ENCODE measurements at places on chromosomes 4 and X. TPM values are rescaled to one million over a fixed set of nuclear protein-coding genes. Genes with fewer than 3 reads are reported as not detected.

NDST3 gene
- 0.02 TPM for polyA plus RNA-seq

- H3K27ac ChIP-seq, result no peak overlapping the region
- DNase-seq, result no peak
- H3K4me1 ChIP-seq, result no peaks in the 10 kb centered on the region
- H3K36me3 ChIP-seq, result no peaks in the 10 kb centered on the region
Observed at GRCh38 chr4:4651811-4652755, 110.2 kb upstream of the STX18 start.

- no peaks in the 10 kb centered on the region for H3K27me3 ChIP-seq
- no peaks in the 10 kb centered on the region for H3K36me3 ChIP-seq
- no peak overlapping the region for H3K27ac ChIP-seq
- H3K4me3 ChIP-seq, result no peak overlapping the region
- peak; percentile 27 for DNase-seq
- no peaks in the 10 kb centered on the region for H3K4me1 ChIP-seq
Observed at GRCh38 chr4:86033171-86033570, 326.7 kb downstream of the MAPK10 start.

DNA sequence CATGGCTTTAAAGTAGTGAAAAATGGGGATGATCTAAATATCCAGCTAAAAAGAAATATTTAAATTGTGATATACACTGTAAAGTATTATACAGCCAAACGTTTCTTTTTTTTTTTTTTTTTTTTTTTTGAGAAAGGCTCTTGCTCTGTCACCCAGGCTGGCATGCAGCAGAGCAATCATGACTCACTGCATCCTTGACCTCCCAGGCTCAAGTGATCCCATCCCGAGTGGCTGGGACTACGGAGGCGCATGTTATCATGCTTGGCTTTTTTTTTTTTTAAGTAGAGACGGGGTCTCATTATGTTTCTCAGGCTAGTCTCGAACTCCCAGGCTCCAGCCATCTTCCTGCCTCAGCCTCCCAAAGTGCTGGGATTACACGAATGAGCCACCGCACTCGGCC, 17.1 kb downstream of the SMIM14 start:
- H3K4me1 ChIP-seq, result peaks cover 11% of the 10 kb centered on the region
- H3K4me3 ChIP-seq, result no peak overlapping the region
- peak overlapping the region; percentile 66 for H3K27ac ChIP-seq
- peak; percentile 63 for DNase-seq
- H3K27me3 ChIP-seq, result no peaks in the 10 kb centered on the region
- H3K36me3 ChIP-seq, result no peaks in the 10 kb centered on the region

DNA sequence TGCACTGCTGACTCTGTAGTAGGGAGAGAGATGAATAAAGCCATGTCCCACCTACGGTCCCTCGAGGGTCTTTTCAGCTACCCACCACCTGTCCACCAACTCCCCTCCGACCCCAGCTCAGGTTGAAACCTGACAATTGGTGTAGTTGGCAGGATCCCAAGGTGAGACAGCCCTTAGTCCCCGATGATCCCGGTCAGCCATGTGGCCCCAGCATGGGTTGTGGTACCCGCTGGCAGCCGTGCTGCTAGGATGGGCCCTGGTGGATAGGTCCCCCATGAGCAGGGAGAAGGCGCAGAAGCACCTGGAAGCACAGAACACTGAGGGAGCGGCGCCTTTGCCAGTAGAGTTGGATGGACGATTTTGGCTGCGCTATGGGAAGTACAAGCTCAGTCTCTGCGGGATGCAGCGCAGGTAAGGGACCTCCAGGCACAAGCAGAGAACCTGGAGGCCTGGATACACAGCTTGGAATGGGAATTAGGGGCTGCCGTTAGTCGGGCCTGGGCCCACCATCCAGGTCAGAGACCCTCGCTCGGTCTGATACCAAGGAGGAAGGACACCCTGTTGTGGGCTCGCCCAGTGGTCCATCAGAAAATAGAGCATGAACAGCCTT, 694.6 kb upstream of the AGA start:
- DNase-seq, result no peak
- H3K36me3 ChIP-seq, result no peaks in the 10 kb centered on the region
- H3K4me1 ChIP-seq, result no peaks in the 10 kb centered on the region
- no peaks in the 10 kb centered on the region for H3K27me3 ChIP-seq
- no peak overlapping the region for H3K4me3 ChIP-seq

GRCh38 chr4:2725380-2725779, 30.8 kb downstream of the TNIP2 start:
- no peak overlapping the region for H3K27ac ChIP-seq
- H3K4me1 ChIP-seq, result no peaks in the 10 kb centered on the region
- no peaks in the 10 kb centered on the region for H3K27me3 ChIP-seq
- no peak overlapping the region for H3K4me3 ChIP-seq

Measured in ovary (tissue), 10 donors.